ENCODE measurements at places on chromosomes 7 and 10. TPM values are rescaled to one million over a fixed set of nuclear protein-coding genes. Genes with fewer than 3 reads are reported as not detected.

The ZNF727 gene
- not detected for total RNA-seq

GRCh38 chr7:99098824-99099498, 44.9 kb downstream of the SMURF1 start:
- H3K36me3 ChIP-seq: peaks cover 37% of the 10 kb centered on the region
- H3K27me3 ChIP-seq: no peaks in the 10 kb centered on the region
- peaks cover 35% of the 10 kb centered on the region for H3K4me1 ChIP-seq
- H3K4me3 ChIP-seq: no peak overlapping the region

GRCh38 chr10:30172673-30173072, 113.3 kb upstream of the JCAD start:
- peaks cover 9% of the 10 kb centered on the region for H3K4me1 ChIP-seq
- no peak overlapping the region for H3K27ac ChIP-seq
- no peak overlapping the region for H3K4me3 ChIP-seq
- H3K27me3 ChIP-seq: peaks cover 29% of the 10 kb centered on the region

GRCh38 chr7:30920584-30921539, 9.2 kb downstream of the AQP1 start:
- no peaks in the 10 kb centered on the region for H3K27me3 ChIP-seq
- H3K27ac ChIP-seq: no peak overlapping the region
- no peaks in the 10 kb centered on the region for H3K4me1 ChIP-seq
- DNase-seq: no peak
- no peak overlapping the region for H3K4me3 ChIP-seq

The WDR86 gene
- 0.50 TPM for total RNA-seq

- H3K4me3 ChIP-seq: no peak overlapping the region
- H3K4me1 ChIP-seq: no peaks in the 10 kb centered on the region
- H3K36me3 ChIP-seq: no peaks in the 10 kb centered on the region
- H3K27me3 ChIP-seq: no peaks in the 10 kb centered on the region
- no peak overlapping the region for H3K27ac ChIP-seq
Measured at GRCh38 chr7:135337977-135338550, 104.4 kb downstream of the STRA8 start.

DNA sequence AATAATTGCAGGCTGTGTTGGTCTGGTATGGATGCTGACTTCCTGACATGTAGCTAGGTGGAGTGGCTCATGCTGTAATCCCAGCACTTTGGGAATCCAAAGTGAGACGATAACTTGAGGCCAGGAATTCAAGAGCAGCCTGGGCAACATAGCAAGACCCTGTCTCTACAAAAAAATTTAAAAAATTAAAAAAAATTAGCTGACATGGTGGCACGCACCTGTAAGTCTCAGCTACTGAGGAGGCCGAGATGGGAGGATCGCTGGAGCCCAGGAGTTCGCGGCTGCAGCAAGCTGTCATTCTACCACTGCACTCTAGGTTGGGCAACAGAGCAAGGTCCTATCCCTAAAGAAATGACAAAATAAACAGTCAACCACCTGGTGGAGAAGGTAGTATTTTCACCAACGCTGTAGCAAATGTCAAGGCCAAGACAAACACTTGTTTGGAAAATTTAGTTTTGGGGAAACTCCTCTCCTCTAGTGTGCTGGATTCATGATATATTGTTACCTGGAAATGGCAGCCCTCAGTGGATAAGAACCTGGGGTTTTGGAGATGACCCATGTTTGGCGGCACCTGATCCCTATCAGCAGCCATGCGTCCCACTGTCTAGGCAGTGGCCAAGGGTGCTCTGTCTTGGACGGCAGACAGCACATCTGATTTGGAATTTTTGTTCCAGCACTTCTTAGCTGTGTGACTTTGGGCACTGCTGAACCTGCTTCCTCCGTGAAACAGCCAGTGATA, 29.5 kb downstream of the CUX1 start:
- H3K36me3 ChIP-seq: peaks cover 7% of the 10 kb centered on the region
- peaks cover 7% of the 10 kb centered on the region for H3K4me1 ChIP-seq
- no peak for DNase-seq
- no peak overlapping the region for H3K4me3 ChIP-seq
- no peak overlapping the region for H3K27ac ChIP-seq
- no peaks in the 10 kb centered on the region for H3K27me3 ChIP-seq

- H3K36me3 ChIP-seq: no peaks in the 10 kb centered on the region
- no peak overlapping the region for H3K4me3 ChIP-seq
- no peak overlapping the region for H3K27ac ChIP-seq
- no peak for DNase-seq
- peaks cover 3% of the 10 kb centered on the region for H3K27me3 ChIP-seq
Measured at GRCh38 chr10:11089272-11089671, 71.6 kb downstream of the CELF2 start.

DNA sequence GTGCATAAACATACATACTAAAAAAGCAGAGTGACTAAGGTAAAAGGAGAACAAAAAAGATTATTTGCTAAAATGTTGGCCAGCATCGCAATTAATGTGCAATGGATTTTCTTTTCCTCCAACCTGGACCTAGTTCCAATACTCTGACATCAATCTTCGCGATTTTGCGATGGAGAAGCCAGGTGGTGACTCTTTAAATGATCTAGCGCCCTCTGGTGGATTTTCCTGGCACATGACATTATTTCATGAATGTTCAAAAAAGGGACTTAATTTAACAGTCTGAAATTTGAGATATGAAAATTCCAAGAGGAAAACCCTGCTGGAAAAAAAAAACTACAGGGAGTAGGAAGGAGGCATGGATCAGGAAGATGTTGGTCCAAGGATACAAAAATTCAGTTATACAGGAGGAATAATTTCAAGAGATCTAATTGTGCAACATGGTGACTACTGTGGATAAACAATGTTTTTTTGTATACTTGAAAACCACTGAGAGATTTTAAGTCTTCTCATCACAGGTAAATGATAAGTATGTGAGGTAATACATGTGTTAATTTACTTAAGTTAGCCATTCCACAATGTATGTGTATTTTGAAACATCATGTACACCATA, 4.3 kb upstream of the KCNMA1 start:
- H3K27me3 ChIP-seq: peaks cover 36% of the 10 kb centered on the region
- DNase-seq: peak; percentile 49
- no peak overlapping the region for H3K4me3 ChIP-seq
- no peak overlapping the region for H3K27ac ChIP-seq
- H3K36me3 ChIP-seq: no peaks in the 10 kb centered on the region
- H3K4me1 ChIP-seq: no peaks in the 10 kb centered on the region

GRCh38 chr7:122364761-122365280, 60.3 kb upstream of the FEZF1 start:
- H3K36me3 ChIP-seq: no peaks in the 10 kb centered on the region
- no peak for DNase-seq
- no peak overlapping the region for H3K27ac ChIP-seq

The ARMC3 gene
- total RNA-seq: not detected

- H3K27me3 ChIP-seq: peaks cover 23% of the 10 kb centered on the region
Measured at GRCh38 chr7:121083138-121083789, 94.8 kb downstream of the CPED1 start.

DNA sequence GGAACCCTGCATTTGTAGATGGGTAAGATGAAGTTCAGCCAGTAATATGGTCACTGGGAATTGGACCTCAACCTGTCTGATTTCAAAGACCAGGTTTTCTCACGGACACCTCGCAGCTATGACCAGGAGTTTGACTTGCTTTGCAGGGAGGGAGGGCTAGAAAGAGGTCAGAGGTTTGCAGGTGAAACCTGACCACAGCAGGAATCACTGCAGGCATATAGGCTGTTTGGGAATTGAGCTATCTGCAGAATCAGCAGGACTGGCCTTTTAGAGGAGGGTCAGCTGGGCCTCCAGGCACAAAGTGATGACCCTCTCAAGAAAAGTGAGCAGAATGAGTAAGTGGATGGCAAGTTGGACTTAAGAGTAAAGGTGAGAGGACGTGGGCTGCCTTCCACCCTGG, 166.3 kb downstream of the ADRA2A start:
- H3K4me1 ChIP-seq: no peaks in the 10 kb centered on the region
- no peak overlapping the region for H3K4me3 ChIP-seq
- no peaks in the 10 kb centered on the region for H3K36me3 ChIP-seq
- no peak overlapping the region for H3K27ac ChIP-seq
- no peaks in the 10 kb centered on the region for H3K27me3 ChIP-seq

GRCh38 chr7:82559193-82559805, 115.7 kb upstream of the CACNA2D1 start:
- H3K4me1 ChIP-seq: no peaks in the 10 kb centered on the region
- no peak overlapping the region for H3K27ac ChIP-seq
- H3K27me3 ChIP-seq: no peaks in the 10 kb centered on the region
- no peaks in the 10 kb centered on the region for H3K36me3 ChIP-seq
- H3K4me3 ChIP-seq: no peak overlapping the region
- no peak for DNase-seq

DNA sequence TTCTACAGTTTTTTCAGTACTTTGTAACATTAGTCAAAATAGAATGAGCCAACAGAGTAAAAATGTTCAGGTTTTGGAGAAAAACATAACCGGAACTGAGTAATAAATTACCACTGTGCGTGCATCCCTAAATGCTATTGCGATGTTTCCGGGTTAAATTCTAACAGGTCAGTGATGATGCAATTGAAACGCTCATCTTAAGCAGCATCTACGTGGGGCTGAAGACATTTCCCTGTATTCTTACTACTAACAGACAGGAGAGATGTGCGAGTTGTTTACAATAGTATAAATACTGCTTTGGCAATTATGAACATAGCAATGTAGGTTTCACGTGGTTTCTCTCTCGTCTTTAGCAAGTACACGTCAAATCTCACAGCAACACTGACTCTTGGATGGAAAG, 149.4 kb downstream of the USP6NL start:
- no peaks in the 10 kb centered on the region for H3K4me1 ChIP-seq
- no peak overlapping the region for H3K27ac ChIP-seq
- H3K27me3 ChIP-seq: no peaks in the 10 kb centered on the region
- no peak for DNase-seq

The GDF10 gene
- total RNA-seq: not detected

- H3K27ac ChIP-seq: no peak overlapping the region
- H3K36me3 ChIP-seq: no peaks in the 10 kb centered on the region
Measured at GRCh38 chr10:54772468-54773122, 28.4 kb downstream of the PCDH15 start.

The KMT2C gene
- total RNA-seq: 58.9 TPM

The C10orf62 gene
- not detected for total RNA-seq

- DNase-seq: no peak
- H3K27me3 ChIP-seq: peaks cover 13% of the 10 kb centered on the region
Measured at GRCh38 chr10:10785627-10786026, 232.0 kb upstream of the CELF2 start.

The CCDC146 gene
- total RNA-seq: 6.4 TPM

DNA sequence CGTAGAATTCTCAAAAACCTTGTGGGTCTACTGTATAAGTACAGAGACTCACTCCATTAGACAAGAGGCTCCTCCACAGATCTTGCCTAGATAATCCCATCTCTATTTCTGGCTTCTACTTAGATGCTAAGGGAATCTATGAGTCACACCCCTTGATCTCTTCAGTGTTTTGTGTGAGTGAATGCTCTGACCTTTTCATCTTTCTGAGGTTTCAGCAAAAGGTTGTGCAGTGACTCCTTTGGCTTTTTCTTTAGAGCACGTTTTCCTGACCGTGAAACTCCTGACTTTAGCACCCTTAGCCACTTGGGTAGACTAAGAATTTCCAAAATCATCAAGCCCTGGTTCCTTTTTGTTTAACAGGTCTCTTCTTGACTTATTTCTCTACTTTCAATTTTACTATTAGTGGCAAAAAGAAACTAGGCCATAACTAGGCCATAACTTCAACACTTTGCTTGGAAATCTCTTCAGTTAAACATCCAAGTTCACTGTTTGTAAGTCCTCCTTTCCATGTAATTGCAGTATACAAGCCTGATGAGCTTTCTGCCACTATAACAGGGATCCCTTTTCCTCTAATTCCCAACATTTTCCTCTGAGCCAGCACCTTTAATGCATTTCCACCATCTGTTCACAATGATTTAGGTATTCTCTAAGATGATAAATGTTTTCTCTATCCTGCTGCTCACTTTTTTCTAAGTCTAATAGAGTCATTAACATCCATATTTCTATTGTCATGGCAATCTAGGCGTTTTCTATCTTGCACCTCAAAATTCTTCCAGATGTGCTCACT, 19.4 kb downstream of the COPG2 start:
- DNase-seq: no peak
- peak overlapping the region; percentile 4 for H3K27ac ChIP-seq
- no peaks in the 10 kb centered on the region for H3K27me3 ChIP-seq

DNA sequence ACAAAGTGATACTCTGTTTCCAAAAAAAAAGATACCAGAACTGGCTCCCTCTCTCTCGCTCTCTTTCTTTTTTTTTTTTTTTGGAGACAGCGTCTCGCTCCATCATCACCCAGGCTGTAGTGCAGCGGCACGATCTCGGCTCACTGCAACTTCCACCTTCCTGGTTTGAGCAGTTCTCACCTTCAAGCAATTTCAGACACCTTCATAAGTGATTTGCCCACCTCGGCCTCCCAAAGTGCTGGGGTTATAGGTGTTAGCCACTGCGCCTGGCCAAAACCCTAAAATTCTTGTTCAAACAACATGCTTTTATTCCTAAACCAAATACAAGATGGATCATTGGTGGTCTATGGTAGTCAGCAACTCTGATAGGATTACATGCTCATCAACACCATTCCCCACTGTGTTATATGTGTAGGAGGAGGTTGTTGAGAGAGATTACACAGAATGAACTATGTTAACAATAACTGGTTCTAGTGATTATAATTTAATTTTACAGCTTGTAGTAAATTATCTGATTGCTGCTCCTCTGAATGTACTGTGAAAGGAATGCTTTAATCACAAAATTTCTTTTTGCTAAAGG, 15.5 kb downstream of the ACBD5 start:
- DNase-seq: no peak
- peaks cover 24% of the 10 kb centered on the region for H3K4me1 ChIP-seq
- no peaks in the 10 kb centered on the region for H3K27me3 ChIP-seq
- H3K27ac ChIP-seq: peak overlapping the region; percentile 62

The LRRC72 gene
- not detected for total RNA-seq

GRCh38 chr7:116150588-116150987, 59.8 kb upstream of the TES start:
- H3K4me1 ChIP-seq: peaks cover 21% of the 10 kb centered on the region
- DNase-seq: no peak
- no peak overlapping the region for H3K4me3 ChIP-seq
- H3K27me3 ChIP-seq: peaks cover 14% of the 10 kb centered on the region
- no peak overlapping the region for H3K27ac ChIP-seq

The NPFFR1 gene
- not detected for total RNA-seq

- peaks cover 45% of the 10 kb centered on the region for H3K36me3 ChIP-seq
- DNase-seq: no peak
- peaks cover 54% of the 10 kb centered on the region for H3K4me1 ChIP-seq
- H3K27me3 ChIP-seq: no peaks in the 10 kb centered on the region
Measured at GRCh38 chr10:17222329-17222728, 5.7 kb upstream of the VIM start.

DNA sequence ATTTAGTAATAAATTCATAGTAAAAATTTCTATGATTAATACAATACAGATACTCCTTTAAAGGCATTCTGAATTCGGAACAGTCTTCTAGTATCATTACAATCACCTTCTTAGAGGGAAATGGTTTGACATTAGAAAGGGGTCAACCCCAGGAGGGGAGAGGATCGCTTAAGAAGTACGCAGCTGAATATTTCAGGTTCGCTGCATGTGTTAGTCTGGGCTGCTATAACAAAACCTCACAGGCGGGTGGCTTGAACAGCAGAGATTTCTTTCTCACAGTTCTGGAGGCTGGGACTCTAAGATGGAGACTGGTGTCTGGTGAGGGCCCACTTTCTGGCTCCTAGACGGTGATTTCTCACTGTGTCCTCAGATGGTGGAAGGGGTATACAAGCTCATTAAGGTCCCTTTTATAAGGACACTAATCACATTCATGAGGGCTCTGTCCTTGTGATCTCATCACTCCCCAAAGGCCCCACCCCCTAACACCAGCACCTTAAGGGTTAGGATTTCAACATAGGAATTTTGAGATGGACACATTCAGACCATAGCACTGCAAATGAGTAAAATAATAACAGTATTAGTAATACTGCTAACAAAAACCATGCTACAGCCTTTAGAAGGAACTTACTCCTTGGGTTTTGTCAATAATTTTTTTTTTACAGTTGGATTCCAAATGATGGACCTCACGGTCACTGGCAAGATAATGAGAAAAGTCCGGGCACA, 34.0 kb downstream of the GNA12 start:
- no peak overlapping the region for H3K4me3 ChIP-seq
- no peak overlapping the region for H3K27ac ChIP-seq
- H3K27me3 ChIP-seq: no peaks in the 10 kb centered on the region

Measured in activated CD4-positive, alpha-beta memory T cell treated with anti-CD3 and anti-CD28 coated beads, Interleukin-2, amount 10 ng/mL, durations not matched to agents 7 days and 5 days (primary cell).